ENCODE measurements at places on chromosomes 4 and X.

DNA sequence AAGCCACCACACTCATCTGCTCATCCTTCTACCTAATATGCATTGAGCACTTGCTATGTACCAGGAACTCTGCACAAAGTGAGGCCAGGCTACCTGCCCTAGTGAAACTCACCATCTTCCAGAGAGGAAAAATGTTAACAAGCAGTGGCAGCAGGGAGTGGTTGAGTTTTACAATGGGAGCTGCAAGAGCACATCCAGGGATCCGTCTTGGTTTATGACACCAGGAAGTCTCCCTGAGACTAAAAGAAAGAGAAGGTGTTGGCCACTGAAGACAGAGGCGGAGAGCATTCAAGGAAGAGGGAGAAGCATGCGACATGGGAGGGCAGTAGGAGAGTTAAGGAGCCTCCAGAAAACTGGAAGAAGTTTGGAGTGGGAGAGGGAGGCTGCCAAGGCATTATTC is 178.1 kb upstream of the CPEB2 start:
- DNase-seq = no peak

DNA sequence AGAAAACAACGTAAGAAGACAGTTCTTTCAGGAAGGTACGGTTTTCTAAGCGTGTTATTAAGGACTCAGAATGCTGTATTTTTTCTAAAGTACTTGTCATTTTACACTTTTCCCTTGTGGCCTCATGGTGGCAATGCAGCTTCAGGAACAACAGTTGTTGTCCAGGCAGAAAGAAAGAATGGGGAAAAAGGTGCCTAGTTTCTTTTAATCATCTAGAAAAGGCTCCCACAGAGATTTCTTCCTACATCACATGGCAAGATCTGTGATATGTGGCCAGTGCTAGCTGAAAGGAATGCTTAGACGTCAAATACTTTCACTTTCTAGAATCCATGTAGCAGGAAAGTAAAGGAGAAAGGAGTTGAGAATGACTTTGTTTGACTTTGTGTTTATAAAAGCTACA is 49.0 kb upstream of the TRAM1L1 start:
- peak; percentile 45 for DNase-seq

GRCh38 chr4:159902648-159903047 is 799.8 kb downstream of the RAPGEF2 start:
- no peak for DNase-seq

DNA sequence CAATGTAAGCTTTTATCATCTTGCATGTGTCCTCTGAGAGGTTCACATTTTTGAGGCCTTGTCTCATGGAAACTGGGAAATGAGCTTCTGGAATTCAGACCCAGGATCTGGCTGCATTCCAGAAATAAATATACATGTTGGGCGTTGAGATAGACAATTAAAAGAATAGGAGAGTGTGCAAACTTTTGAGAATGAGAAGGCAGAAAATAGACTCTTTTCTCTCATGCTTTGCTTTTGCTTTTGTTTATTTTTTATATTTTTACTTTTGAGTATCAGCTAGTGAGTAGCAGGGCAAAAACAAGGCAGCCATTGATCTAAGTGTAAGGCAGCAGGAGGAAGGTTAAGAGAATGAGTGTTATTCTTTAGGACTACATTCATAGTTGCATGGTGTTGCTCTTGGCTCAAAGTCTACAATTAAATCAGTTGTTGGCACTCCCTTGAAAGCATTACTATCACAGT is 12.4 kb downstream of the SHROOM3 start:
- DNase-seq = no peak

DNA sequence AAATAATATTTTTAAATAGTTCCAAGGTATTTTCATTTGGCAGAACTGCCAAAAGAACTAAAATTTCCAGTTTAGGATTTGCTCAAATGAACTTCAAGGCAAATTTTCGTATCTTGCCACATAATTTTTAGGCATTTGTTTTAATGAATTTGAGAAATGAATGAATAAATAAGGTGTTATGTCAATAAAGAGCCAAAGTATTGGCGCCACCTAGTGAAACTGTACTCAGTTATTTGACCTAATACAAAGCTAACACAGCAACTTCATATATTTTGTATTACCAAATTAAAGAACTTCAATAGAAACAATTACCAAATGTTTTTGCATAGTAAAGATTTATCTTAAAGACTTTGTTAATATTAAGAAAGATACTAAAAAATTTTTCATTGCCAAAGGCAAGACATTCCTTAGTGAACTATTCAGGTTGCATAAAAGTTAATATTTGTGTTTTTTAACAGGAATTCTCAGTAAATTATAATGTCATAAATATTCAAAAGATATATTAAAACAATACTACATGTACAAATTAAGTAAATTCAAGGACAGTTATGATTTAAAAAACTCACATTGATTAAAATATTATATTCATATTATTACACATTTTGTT is 50.3 kb downstream of the STPG2 start:
- peak; percentile 8 for DNase-seq

GRCh38 chr4:151653548-151653918 is 107.3 kb downstream of the GATB start:
- DNase-seq = no peak

DNA sequence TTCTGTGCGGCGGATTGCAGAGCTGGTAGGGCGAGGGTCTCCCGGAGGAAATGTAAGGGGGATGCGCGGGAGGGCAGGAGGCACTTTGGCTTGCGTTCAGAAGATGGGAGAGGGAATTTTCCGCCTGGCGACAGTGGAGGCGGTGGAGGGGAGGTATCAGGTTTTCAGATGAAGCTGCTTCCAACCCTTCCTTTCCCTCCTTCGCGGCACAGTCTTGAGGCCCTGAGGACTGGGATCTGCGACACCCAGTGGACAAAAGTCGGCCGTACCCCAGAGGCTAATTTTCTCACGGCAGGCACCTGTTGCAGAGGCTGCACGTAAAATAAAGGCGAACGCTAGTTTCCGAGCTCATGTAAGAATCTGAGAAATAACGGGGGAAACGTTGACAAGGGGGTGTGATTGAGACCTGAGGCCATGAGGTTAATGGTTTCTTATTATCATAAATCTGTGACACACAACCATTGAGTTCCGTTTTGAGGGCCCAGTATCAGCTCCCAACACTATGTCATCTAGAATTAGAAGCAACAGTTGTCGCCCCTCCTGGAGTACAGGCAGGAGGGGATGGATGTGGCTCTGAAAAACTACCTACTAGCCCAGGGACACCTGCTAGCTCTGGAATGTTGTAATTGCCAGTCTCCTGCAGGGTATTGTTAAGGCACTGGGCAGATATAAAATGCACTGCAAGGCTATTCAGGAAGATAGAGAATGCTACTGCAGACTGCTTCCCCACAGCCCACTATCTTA is 1.1 kb downstream of the ZCCHC18 start:
- DNase-seq = peak; percentile 85
